ENCODE measurements at places on chromosomes 1 and 21. TPM values are rescaled to one million over a fixed set of nuclear protein-coding genes. Genes with fewer than 3 reads are reported as not detected.

- no peak for DNase-seq
Observed at GRCh38 chr21:37790905-37791304, 125.4 kb downstream of the KCNJ6 start.

GRCh38 chr1:246039584-246039983 lies 467.5 kb downstream of the SMYD3 start:
- DNase-seq = no peak

- peak; percentile 40 for DNase-seq
Observed at GRCh38 chr1:180563026-180563827, 4.5 kb downstream of the OVAAL start.

GRCh38 chr21:35868869-35869223 lies 191.5 kb downstream of the SETD4 start:
- DNase-seq = no peak

DNA sequence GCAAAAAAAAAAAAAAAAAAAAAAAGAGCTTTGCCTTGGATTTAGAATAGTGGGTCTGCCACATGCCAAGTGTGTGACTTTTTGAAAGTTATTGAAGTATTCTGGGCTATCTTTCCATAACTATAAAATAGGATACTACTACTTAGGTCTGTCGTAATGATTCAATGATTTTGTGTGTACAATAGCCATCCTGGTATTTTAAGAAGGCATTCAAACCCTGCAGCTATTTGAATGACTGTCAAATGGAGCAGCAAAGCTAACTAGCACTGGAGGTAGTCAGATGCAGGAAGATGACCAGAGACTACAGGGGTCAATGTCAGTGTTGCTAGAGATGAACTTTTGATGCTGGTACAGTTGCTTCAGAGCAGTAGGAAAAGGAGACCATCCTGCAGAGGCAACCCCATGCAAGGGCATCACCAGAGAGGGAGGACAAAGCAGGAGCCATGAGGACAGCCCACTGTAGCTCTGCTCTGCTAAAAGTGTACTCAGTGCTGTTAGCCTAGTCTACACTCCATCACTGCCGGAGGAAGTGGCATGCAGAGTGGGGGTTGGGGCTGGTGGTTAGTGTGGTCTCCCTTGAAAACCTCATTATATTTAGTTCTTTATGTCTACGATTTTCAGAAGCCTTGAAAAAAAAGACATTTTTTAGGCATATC lies 29.0 kb downstream of the DUSP10 start:
- DNase-seq = no peak

GRCh38 chr1:110070282-110070669 lies 196 bp downstream of the ALX3 start:
- DNase-seq = no peak

Gene NDC1
- total RNA-seq = 6.5 TPM

Gene TRPM2
- total RNA-seq = 1.4 TPM

Gene DTL
- 1.00 TPM for total RNA-seq

Gene NTRK1
- 1.6 TPM for total RNA-seq

Gene RGS16
- 2.0 TPM for total RNA-seq

Measured in heart left ventricle (tissue), 16 donors.